ENCODE measurements at places on chromosomes 11 and 22. TPM values are rescaled to one million over a fixed set of nuclear protein-coding genes. Genes with fewer than 3 reads are reported as not detected.

The TIGD3 gene
- 0.49 TPM for polyA plus RNA-seq

DNA sequence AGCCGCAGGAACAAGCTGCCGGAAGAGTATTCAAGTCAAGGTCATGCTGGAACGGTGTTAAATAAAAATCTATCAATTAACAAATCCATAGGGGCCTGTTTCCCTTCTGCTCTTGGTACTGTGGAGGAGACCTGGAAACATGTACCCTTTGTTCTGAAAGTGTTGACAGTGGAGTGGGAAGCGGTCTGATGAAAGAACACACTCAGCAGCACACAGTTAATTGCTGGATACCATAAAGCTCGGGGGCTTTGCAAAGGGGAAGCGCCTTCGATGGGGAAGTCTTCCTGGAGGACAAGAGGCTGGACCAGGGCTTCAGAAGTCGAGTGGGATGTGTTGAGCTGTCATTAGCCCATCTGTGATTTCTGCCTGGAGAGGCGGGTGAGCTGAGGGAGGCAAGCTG is 112.5 kb upstream of the CLPB start:
- DNase-seq = no peak

DNA sequence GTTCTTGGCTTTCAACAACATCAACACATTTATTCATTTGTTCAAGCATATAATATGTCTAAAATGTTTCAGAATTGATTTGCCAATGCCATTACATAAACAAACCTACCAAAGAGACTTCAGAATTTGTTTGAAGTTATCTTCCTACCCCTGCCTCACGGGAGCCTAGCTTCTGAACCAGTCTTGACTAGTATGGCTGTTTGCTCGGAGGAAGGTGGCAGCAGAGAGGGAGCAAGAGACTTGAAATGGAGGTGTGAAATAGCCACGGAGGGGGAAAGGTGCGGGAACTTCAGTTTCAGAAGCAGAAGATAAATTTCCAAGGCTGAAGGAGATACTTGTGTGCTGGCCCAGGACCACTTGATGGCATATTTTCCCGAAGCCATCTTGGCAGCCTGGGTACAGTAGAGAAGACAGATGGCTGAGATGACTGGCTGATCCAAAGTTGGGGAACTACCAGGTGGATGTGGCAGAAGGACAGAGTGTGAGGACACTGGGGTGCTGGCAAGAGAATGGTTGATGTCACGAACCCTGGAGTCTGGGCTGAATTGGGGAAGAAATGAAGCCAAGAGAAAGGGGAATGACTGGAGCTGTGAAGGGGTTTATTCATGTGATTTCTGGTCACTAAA is 14.0 kb upstream of the MTCH2 start:
- no peak for DNase-seq

GRCh38 chr11:68038226-68038717 is 553 bp upstream of the TCIRG1 start:
- no peak for DNase-seq

The OR51E1 gene
- polyA plus RNA-seq = 2.6 TPM

- DNase-seq = no peak
Observed at GRCh38 chr11:126080161-126080941, 17.7 kb upstream of the CDON start.

- no peak for DNase-seq
Observed at GRCh38 chr11:27663326-27663725, 36.9 kb downstream of the BDNF start.

DNA sequence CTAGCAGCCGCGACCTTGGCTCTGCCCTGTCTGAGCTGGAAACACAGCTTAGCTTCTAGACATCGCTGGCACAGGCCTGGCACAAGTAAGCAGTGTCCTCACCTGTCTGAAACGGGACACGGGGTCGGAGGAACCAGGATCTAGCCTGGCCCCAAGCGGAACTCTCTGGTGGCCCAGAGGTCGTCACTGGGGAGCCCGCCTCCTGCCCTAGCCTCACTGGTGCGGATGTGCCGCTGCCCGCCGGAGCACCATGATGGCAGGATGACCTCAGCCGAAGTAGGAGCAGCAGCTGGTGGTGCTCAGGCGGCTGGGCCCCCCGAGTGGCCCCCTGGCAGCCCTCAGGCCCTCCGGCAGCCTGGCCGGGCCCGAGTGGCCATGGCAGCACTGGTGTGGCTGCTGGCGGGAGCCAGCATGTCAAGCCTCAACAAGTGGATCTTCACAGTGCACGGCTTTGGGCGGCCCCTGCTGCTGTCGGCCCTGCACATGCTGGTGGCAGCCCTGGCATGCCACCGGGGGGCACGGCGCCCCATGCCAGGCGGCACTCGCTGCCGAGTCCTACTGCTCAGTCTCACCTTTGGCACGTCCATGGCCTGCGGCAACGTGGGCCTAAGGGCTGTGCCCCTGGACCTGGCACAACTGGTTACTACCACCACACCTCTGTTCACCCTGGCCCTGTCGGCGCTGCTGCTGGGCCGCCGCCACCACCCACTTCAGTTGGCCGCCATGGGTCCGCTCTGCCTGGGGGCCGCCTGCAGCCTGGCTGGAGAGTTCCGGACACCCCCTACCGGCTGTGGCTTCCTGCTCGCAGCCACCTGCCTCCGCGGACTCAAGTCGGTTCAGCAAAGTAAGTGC is 871 bp downstream of the SLC35E4 start:
- DNase-seq = no peak

- DNase-seq = no peak
Observed at GRCh38 chr11:69337211-69337721, 43.3 kb downstream of the MYEOV start.

- DNase-seq = no peak
Observed at GRCh38 chr22:31933816-31934482, 10.4 kb upstream of the YWHAH start.

GRCh38 chr11:102614031-102614430 is 11.1 kb downstream of the MMP20 start:
- DNase-seq = no peak

GRCh38 chr22:25353516-25354445 is 134.3 kb downstream of the CRYBB2 start:
- DNase-seq = no peak

The MPZL3 gene
- 5.0 TPM for polyA plus RNA-seq

- DNase-seq = no peak
Observed at GRCh38 chr11:1939006-1939625, 8.0 kb upstream of the MRPL23 start.

GRCh38 chr11:131841028-131841427 is 470.6 kb downstream of the NTM start:
- DNase-seq = no peak

GRCh38 chr11:11009179-11009578 is 151.3 kb upstream of the ZBED5 start:
- no peak for DNase-seq

DNA sequence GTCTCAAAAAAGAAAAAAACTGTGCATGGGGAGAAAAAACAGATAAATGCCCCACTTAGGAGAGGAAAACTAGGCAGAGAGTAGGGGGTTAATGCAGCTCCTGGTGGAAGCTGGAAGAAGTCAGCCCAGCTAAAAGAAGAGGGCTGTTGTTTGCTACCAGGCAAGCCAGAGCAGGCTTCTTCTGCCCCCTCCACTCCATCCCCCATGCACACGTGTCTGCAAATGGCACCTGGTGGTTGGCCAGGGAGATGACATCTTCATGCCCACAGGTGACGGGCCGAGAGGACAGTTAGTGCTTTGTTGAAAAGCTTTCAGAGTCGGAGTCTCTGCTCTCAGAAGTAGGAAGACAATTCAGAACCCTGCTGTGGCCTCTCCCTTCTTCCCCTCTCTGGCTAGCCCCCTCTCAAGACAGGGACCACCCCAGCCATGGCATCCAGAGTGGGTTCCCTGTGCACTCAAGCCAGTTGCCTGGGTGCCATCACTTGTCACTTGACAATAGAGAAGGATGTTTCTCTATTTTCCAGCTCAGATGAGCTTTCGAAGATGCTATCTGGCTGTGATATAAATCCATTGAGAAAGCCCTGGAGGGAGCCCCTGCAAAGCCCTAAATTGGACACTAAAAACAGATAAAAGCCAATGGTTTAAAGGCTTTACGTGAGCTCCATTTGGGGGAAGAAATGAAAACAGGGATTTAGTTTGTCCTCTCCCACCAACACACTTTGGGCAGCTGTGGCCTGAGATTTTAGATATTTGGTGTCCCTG is 142.0 kb downstream of the TRIM29 start:
- no peak for DNase-seq

GRCh38 chr22:27475548-27475897 is 326.0 kb downstream of the MN1 start:
- DNase-seq = no peak

DNA sequence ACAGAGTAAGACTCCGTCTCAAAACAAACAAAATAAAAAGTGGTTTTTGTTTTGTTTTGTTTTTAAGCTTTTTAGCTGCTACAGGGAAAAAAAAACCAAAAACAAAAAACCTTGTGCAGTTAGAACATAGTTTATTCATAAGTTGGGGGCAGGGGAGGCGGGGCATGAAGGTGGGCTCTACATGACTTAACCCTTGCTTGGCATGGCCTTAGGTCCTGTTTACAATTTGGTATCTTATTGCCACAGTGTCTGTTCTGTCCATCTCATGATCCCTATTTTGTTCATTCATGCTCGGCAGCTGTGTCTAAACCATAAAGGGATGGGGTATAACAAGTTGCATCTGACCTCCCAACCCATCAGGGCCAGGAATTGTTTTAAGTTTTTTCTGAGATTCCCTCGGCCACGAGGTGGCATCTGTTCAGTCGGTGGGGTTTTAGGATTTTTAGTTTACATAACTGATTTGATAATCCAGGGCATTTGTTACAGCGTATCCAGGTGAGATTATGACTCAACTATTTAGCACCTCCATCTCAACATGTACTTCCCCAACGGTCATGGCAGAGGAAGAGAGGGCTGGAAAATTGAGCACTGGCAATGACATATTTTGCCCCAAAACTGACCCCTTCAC is 6.9 kb downstream of the AP5B1 start:
- DNase-seq = no peak

GRCh38 chr22:20001082-20001638 is 15.5 kb downstream of the ARVCF start:
- no peak for DNase-seq

- DNase-seq = no peak
Observed at GRCh38 chr11:85712953-85713352, 27.0 kb upstream of the CCDC89 start.

The PGAP2 gene
- 50.9 TPM for polyA plus RNA-seq

GRCh38 chr11:17392872-17393271 is 4.4 kb upstream of the KCNJ11 start:
- DNase-seq = no peak

The PRR5 gene
- polyA plus RNA-seq = 22.5 TPM

DNA sequence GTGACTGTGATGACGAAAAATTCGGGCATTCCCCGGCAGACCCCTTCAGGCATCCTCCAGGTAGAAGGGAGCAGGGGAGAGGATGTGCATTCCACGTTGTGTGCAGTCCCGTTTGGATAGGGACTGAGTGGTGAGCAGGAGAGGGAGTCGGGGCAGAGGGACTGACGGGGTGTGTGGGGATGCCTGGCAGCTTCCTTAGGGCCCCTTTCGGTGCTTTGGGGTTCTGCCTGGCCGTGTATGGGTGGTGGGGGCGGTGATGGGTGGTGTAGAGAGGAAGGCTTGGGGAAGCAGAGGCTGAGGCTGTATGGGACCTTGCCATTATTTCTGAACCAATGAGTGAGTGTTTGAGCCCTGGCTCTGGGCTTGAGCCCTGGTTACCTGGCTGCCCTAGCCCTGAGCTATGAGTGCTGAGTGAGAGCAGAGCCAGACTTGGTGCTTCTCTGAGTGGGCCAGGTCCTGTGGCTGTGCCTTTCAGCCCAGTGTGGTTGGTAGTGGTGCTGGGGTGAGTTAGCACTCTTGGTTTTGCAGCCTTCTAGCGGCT is 914 bp downstream of the INPPL1 start:
- DNase-seq = no peak

GRCh38 chr11:108797578-108798100 is 132.8 kb downstream of the DDX10 start:
- no peak for DNase-seq

DNA sequence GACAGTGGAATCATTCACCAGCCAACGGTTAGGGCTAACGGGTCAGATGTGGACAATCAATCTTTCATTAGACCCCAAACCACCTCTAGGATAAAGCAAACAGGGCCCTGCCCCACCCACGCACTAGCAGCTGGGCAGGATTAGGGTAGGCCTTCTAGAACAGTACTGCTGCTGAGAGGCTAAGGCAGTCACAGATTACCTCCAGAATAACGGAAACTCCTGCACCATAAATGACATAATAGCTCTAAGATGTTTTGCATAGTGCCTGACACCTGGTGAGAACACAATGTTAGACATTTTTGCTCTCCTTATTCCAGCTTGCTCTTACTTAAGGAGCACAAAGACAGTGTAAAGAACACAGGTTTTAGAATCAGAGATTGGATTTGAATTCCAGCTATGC is 1.8 kb downstream of the SYTL2 start:
- DNase-seq = no peak

GRCh38 chr11:34348096-34348495 is 9.7 kb downstream of the ABTB2 start:
- no peak for DNase-seq

The ANO1 gene
- polyA plus RNA-seq = 14.9 TPM

GRCh38 chr11:70193411-70194292 is 9.4 kb upstream of the FADD start:
- no peak for DNase-seq
